Posterior vena cava (tissue), 2 donors: ENCODE measurements at places on chromosomes 7 and 10.

DNA sequence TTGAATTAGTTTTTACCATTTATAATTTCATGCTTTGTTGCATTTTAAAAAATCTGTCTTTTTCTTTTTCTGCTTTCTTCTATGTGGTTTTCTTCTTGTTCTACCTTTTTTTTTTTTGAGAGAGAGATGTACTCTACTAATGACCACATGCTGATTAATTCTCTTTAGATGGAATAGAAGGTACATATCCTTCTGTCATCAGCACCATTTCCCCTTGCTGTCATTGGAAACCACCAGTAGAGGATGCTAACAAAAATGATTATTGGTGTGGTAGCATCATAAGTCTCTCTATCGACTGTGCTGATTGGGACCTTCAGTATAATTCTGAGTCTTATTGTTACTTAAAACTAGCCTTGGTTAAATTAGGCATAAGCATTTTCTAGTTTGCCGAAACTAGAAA lies 3.6 kb downstream of the ZEB1 start:
- no peak for DNase-seq

GRCh38 chr7:3585826-3586225 lies 284.8 kb downstream of the SDK1 start:
- DNase-seq = no peak

- DNase-seq = no peak
These were observed 60.5 kb downstream of the YKT6 start for GRCh38 chr7:44261240-44261639.

- DNase-seq = peak; percentile 75
These were observed 135.8 kb downstream of the CAMK1D start for GRCh38 chr10:12484941-12485805.

GRCh38 chr7:140866926-140867325 lies 57.8 kb downstream of the BRAF start:
- DNase-seq = no peak

DNA sequence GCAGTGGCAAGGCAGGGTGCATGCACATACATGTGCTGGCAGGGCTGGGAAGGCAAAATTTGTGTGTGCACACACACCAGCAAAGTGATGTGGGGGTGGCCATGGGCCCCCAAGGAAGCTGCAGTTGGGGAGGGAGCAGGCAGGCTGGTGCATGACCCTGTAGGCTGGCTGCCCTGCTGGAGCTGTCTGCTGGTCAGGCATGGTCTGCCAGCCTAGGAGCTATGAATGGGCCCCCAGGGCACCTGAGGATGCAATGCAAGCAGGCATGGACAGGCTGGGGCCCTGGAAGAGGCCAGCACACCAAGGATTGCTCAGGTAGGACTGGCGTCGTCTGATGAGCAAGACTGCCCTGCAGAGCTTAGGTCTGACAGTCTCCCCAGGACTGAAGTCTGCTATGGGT lies 18.2 kb upstream of the PPP1R3A start:
- no peak for DNase-seq

GRCh38 chr7:2604608-2605174 lies 27.1 kb upstream of the TTYH3 start:
- peak; percentile 74 for DNase-seq

DNA sequence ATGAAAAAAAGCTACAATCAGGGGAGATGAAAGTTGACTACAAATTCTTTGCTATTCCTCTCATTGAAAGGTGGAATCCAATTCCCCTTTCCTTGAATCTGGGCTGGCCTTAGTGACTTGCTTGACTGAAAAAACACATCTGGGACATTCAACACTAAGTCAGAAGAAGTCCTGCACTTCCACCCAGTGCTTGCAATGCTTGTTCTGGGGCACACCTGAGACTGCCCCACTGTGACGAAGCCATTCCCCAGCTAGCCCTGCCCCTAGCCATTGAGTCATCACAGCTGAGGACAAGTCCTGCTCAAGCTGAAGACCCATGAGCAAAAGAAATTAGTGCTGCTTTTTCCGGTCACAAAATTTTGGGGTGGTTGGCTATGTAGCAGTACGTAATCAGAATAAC lies 19.2 kb upstream of the GRID1 start:
- no peak for DNase-seq

DNA sequence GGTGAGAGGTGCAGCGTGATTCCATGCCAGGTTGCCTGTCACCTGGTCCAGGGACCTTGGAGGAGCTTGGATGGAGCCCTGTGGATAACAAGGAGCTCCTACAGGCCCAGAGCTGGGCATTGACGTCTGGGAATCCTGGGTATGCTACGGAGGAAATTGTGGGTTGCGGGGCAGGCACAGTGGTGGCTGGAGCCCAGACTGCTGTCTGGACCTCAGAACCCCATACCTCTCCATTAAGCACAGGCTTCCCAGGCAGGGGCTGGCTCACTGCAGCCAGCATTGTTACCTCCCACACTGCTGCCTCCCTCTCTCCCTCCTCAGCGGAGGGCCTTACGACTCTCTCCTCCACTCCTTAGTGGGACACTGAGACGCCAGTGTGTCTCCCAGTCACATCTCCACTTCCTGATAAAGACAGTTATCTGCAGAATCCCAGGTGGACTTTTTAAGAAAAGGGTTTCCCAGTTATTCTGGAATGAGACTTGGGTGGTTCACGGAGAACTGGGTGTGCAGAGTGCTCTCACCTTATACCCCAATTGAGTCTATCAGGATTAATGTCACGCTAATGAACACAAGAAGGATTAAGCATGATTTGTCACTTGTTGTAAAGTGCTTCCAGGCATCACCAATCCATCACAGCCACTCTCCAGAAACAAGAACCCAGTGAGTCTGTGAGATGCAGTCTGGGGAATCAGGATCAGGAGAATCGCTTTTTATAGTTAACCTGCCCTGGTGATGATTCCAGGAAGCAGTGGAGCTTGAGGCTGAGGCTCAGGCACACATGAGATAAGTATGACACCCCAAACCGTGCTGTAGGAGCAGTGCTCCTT lies 309.4 kb downstream of the RPS24 start:
- DNase-seq = no peak

GRCh38 chr7:121957626-121958025 lies 84.7 kb downstream of the PTPRZ1 start:
- DNase-seq = no peak

DNA sequence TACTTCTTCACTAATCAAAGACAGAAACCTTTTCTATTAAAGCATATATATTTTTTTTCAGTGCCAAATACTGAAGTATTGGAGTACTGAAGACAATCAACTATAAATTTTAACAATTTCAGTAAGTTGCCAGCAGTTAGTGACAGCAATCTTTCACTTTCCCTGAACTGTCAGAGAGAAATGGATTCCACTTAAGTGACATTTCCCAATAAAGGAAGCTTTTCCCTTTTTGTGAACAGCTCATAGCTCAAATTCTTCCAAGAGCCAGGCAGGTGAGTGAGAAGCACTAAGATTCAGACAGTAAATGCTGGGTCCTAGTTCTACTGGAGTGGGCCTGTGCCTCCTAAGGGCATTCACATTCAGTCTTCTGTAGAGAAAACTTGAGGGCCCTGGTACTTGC lies 142.0 kb downstream of the SRPK2 start:
- DNase-seq = no peak

DNA sequence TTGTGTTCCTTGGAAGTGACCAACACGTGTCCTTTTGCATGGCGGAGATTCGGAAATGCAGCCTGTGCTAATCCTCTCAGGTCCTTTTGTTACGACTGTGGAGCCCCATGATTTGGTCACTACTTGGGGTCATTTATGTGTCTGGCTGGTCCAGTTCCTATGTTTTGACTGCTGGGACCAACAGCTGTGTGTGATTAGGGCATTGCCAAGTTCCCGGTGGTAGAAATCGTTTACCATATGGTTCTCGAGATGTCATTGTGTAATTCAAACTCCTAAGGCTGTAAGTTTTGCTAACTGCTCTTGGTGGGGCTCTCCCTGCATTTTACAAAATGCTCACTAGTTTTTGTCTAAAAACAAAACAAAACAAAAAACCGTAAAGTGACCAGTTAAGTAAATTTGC lies 62.0 kb downstream of the CCNY start:
- DNase-seq = no peak

- no peak for DNase-seq
These were observed 127.4 kb downstream of the TRRAP start for GRCh38 chr7:99005776-99006175.

GRCh38 chr7:159107161-159107892 lies 37.3 kb downstream of the VIPR2 start:
- peak; percentile 68 for DNase-seq

DNA sequence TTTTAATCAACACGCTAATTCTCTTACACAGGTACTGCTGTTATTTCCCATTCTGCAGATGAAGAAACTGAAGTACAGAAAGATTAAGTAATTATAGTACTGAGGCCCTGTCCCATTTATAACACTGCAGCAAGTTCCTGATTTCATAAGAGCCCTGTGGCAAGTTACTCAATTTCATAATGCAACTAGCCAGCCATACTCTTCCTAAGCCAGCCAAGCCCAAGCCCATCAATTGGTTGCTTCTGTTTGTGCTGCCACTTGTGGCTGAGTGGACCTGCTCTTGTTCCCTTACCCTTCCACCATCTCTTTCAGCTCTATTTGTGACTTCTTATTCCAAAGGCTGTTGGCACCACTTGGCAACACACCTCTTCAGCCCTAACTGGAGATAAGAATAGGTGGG lies 19.7 kb upstream of the PRPF18 start:
- DNase-seq = no peak

DNA sequence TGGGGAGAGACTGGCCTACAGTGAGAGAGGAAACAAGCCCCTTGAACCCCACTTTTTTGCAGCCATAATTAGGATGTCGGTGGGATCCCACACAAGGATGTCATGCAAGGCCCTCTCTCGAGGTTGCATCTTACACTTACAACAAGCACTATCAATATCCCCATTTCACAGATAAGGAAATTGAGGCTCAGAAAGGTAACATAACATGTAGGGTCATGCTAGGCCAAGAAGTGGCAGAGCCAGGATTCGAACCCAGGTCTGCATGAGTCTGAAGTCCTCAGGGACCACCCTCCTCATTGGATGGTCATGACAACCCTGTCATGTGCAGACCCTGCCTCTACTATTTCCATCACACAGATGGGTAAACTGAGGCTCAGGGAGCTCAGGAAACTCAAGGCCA lies 123.5 kb downstream of the C10orf105 start:
- DNase-seq = no peak

GRCh38 chr10:94602729-94603515 lies 57.3 kb downstream of the HELLS start:
- no peak for DNase-seq

DNA sequence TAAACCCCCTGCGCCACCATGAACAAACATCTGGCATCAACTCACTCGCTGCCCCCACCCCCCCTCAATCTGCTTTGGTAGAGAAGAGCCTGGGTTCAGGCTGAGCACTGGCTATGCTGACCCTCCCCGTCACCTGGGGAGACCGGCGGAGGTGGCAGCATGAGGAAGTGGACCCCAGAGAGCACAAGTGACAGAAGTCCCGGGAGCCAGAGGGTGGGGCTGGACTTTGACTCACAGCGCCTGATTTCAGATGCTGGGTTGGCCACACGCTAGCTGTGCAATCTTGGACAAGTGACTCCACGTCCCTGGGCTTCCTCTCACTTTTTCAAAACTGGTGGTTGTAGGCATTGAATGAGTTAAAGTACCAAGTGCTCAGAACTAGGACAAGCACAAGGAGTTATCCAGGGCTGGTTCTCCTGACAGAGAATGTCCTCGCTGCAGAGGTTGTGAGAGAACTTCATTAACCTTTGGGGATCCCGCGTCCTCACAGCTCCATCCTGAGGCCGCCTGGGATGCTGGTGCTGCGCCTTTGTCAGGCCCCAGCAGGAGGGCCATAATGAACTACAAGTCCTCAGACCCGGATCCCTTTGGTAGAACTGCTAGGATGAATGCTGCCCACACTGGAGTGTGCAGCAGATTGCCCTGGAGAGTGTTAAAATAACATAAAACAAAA lies 48.8 kb upstream of the RASGEF1A start:
- peak; percentile 79 for DNase-seq

GRCh38 chr7:73774923-73775322 lies 4.9 kb upstream of the CLDN3 start:
- DNase-seq = no peak

DNA sequence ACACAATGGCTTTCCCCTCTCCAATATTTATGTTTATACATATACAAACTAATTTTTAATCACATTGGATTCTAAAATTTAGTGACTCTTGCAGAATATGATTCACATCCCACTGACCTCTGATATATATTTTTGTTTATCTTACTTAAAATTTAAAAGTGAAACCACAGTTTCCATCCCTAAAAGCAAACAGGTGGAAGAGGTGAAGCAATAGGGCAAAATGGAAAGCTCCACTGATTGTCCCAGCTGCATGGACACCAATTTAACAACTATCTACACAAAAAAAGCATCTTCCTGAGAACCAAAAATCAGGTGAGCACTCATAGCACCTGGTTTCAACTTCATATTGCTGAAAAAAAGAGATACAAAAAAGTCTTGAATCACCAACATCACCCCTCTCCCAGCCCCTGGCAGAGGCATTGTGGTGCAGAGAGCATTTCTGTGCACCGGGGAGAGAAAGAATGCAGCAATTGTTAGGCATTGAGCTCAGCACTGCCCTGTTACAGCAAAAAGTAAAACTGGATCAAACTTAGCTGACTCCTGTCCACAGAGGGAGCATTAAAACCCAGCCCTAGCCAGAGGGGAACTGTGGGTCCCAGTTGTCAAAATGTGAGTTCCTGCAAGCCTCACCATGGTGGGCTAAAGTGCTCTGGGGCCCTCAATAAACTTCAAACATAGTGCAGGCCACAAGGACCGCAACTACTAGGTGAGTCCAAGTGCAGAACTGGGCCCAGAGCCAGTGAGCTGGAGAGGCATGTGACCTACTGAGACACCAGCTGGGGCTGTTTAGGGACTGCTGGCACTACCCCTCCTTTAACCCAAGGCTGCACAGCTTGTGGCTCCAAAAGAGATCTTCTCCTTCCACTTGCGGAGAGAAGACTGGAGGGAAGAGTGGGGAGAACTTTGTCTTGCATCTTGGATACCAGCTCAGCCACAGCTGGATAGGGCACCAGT lies 92.1 kb downstream of the SIRT1 start:
- no peak for DNase-seq

- DNase-seq = no peak
These were observed 56.8 kb upstream of the SVIL start for GRCh38 chr10:29691564-29692072.

- DNase-seq = no peak
These were observed 146.7 kb upstream of the NPY start for GRCh38 chr7:24137338-24137737.
